ENCODE measurements at places on chromosomes 13 and 19.
A peak's percentile ranks its signal among the peaks of the same experiment; 100 is the strongest.

- peak; percentile 35 for DNase-seq
Measured at GRCh38 chr19:50646074-50646807, 3.0 kb upstream of the C19orf81 start.

DNA sequence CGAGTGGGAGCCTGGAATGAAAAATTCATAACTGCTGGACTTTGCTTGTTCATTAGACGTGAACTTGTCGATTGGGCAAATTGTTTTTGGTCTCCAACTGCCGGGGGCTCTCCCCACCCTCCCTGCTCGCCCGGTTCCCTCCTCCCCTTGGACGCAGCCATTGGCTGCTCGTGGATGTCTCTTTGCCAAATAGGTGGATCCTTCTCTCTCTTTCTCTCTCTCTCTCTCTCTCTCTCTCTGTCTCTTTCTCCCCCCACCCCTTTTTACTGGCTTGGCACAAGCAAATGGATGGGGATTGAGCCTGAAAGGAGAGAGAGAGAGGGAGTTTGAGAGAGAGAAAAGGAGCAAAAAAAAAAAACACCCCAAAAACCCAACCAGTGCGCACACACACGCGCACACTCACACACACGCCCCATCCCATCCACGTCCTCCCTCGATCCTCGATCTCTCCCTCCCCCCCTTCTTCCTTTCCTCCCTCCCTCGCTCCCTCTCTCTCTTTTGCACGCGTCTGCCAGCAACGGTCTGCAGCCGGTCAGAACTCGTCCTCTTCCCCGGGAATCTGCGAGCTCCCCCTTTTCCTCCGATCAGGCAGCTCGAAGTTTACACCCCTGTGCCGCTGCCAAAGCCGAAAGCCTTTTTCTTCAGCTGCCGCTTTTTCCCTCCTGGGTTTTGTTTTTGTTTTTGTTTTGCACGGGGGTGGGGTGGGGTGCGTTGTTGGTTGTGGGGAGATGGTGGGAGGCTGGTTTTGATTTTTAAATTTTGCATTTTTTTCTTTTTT lies 27.8 kb downstream of the NFIX start:
- peak; percentile 70 for DNase-seq

- DNase-seq = no peak
Measured at GRCh38 chr19:18401580-18402112, 4.2 kb upstream of the LRRC25 start.

DNA sequence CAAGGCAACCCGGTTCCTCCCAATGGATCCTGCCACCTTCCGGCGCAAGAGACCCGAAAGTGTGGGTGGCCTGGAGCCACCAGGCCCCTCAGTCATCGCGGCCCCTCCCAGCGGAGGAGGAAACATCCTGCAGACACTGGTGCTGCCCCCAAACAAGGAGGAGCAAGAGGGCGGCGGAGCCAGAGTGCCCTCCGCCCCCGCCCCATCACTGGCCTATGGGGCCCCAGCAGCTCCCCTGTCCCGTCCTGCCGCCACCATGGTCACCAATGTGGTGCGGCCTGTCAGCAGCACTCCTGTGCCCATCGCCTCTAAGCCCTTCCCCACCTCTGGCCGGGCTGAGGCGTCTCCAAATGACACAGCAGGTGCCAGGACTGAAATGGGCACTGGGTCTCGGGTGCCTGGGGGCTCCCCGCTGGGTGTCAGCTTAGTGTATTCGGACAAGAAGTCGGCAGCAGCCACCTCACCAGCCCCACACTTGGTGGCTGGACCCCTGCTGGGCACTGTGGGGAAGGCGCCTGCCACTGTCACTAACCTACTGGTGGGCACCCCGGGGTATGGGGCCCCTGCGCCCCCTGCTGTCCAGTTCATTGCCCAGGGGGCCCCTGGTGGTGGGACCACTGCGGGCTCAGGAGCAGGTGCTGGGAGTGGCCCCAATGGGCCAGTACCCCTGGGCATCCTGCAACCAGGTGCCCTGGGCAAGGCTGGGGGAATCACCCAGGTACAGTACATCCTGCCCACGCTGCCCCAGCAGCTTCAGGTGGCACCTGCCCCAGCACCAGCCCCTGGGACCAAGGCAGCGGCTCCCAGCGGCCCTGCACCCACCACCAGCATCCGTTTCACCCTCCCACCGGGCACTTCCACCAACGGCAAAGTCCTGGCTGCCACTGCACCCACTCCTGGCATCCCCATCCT lies 11.2 kb upstream of the PRR19 start:
- no peak for DNase-seq

- no peak for DNase-seq
Measured at GRCh38 chr13:23632048-23632582, 61.9 kb downstream of the TNFRSF19 start.

DNA sequence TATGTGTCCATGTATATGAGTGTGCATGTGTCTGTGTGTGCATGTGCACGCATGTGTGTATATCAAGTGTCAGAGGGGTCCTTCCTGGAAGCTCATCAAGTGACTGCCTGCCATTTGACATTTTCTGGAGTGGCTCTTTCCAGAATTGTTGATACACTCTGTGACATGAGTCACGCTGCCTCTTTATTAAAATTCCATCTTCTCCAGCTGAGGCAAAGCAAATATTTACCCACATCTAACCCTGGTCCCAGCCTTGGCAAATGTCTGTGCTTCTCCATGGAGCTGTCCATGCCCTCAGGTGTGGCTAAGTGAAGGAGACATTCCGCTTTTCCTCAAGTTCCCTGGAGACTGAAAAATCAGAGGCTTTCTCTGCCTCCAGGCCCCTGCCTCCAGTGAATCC lies 88.2 kb upstream of the MBNL2 start:
- no peak for DNase-seq

DNA sequence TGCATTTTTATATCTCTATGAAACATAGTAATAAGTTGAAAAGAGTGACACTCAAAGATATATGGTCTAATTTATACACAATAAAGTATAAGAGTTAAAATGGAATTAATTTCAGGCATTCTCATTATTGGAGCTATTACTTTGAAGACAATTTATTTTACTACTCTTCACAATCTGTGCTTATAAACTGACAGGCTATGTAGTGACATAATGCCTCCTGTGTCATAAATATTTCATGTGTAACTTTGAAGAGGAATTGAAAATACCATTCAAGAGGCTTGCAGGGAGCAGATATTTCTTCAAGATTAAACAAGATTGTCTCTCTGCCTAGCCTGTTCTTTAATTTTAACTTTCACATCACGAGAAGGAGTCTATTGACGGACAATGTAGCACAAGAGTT lies 1881.5 kb upstream of the PCDH20 start:
- DNase-seq = no peak

DNA sequence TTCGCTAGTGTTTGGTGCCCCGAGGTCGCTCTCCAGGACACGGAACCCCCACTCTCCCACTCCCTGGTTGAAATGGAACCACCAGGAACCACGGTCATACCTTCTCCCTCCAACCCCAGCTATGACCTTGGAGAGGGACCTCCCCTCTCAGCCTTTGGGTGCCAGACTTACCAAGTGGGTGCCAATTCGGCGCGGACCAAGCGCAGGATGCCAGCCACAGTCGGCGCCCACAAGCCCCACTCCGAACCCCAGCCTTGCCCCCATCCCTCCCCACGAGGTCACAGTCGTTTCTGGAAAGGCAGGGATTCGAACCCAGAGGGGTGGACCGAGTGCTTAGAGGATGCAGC lies 910 bp downstream of the PDE4C start:
- DNase-seq = no peak

DNA sequence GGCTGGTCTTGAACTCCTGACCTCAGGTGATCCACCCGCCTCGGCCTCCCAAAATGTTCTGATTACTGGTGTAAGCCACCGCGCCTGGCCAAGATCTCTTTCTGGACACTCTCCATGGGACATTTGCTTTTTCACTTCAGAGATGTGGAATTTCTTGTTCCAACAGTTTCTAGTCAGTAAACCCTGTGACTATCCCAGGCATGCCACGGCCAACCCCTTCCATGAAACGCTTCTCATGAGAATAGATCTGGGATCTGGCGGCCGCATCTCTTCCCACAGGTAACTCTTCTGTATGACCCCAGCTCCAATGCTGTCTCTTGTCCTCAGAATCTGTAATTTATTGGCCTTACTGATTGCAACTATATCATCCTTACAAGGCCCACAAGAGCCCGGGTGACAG lies 16.2 kb downstream of the PLPP2 start:
- no peak for DNase-seq

- DNase-seq = no peak
Measured at GRCh38 chr13:20195801-20196200, 3.1 kb upstream of the GJB2 start.

- no peak for DNase-seq
Measured at GRCh38 chr13:51806566-51806965, 2.6 kb upstream of the DHRS12 start.

DNA sequence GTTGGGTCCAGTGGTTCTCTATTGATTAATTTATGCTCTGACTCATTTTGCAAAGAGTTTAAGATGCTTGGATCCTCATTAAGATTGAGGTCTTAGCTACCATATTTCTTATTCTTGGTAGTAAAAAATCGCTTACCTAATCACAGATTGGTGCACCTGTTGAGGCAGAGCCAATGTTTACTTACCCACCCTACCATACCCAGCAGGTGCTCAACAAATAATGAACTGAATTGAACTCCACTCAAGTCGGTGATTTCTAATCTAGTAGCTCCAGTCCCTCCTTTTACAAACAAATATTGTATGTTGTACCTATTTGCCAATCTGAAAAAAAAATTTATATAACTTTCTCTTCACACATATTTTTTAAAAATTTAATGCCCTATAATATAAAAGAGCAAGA lies 361.0 kb downstream of the FGF14 start:
- no peak for DNase-seq

- no peak for DNase-seq
Measured at GRCh38 chr19:49515767-49516166, 3.3 kb downstream of the FCGRT start.

- DNase-seq = no peak
Measured at GRCh38 chr13:32474999-32475792, 47.3 kb upstream of the N4BP2L1 start.

Measured in foreskin keratinocyte (primary cell).